ENCODE measurements at places on chromosomes 4 and X. TPM values are rescaled to one million over a fixed set of nuclear protein-coding genes. Genes with fewer than 3 reads are reported as not detected.

Gene GPM6B
- 89.5 TPM for total RNA-seq

Gene CYP2U1
- 7.6 TPM for total RNA-seq

Gene SHROOM3
- total RNA-seq, result 23.0 TPM

Gene ZAR1
- 0.10 TPM for total RNA-seq

Gene AGTR2
- total RNA-seq, result 10.5 TPM

Gene GALNTL6
- total RNA-seq, result 0.36 TPM

Gene TECRL
- not detected for total RNA-seq

DNA sequence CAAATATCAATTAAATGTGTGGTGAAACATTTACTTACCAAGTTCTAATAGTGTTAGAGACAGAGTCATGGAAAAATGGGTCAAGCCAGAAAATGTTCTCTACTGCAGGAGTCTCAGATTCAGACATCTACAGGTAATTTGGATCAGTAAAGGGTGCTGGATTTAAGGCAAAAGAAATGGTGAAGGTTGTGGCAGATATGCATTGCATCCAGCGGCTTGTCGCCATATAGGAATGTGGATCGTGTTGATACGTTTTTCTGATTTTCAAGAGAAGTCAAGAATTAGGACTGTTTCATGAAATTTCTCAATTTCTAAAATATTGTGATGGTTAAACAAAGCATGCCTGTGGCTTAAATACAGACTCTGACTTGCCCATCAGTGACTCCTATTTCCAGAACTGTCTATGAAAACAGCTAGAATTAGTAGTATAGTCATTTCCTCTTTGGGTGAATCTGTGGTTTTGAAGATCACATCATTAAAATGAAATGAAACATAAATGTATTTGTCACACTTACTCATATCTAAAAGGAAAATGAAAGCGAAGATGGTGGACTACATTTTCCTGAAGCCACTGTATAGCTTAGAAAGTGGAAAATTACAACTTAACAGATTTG is 110.1 kb upstream of the VEGFC start:
- peaks cover 25% of the 10 kb centered on the region for H3K4me1 ChIP-seq
- peak; percentile 7 for DNase-seq
- H3K36me3 ChIP-seq, result no peaks in the 10 kb centered on the region
- H3K27me3 ChIP-seq, result no peaks in the 10 kb centered on the region
- H3K27ac ChIP-seq, result peak overlapping the region; percentile 82

DNA sequence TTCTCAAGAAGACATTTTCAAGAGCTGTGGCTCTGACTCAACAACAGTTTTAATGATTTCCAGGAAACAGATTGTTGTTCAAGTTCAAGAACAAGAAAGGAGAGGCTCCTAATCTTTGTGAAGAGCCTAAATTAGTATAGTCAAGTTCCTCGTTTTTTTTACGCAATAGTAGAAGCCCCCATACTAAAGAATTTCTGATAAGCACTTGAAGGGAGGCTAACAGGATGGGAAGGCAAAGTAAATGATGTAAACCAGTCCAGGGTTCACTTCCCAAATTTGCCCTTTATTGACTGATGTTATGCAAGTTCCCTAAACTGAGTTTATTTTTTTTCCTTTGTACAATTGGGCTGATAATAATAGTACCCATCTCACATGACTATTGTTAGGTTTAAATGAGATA is 178.2 kb downstream of the RTL9 start:
- H3K36me3 ChIP-seq, result no peaks in the 10 kb centered on the region
- H3K27me3 ChIP-seq, result no peaks in the 10 kb centered on the region
- H3K4me3 ChIP-seq, result no peak overlapping the region
- no peak overlapping the region for H3K27ac ChIP-seq
- H3K4me1 ChIP-seq, result no peaks in the 10 kb centered on the region

- H3K27me3 ChIP-seq, result no peaks in the 10 kb centered on the region
- H3K36me3 ChIP-seq, result no peaks in the 10 kb centered on the region
- H3K27ac ChIP-seq, result no peak overlapping the region
Observed at GRCh38 chr4:117164338-117164737, 79.0 kb upstream of the TRAM1L1 start.

- peaks cover 19% of the 10 kb centered on the region for H3K4me1 ChIP-seq
- no peak overlapping the region for H3K4me3 ChIP-seq
- no peak for DNase-seq
Observed at GRCh38 chrX:111086591-111087006, 9.4 kb upstream of the PAK3 start.

GRCh38 chr4:176840166-176840565 is 47.4 kb upstream of the VEGFC start:
- peak; percentile 12 for DNase-seq
- H3K4me1 ChIP-seq, result peaks cover 14% of the 10 kb centered on the region
- no peaks in the 10 kb centered on the region for H3K36me3 ChIP-seq
- no peak overlapping the region for H3K4me3 ChIP-seq
- no peak overlapping the region for H3K27ac ChIP-seq
- H3K27me3 ChIP-seq, result no peaks in the 10 kb centered on the region

- no peak for DNase-seq
- peaks cover 8% of the 10 kb centered on the region for H3K4me1 ChIP-seq
- H3K27ac ChIP-seq, result no peak overlapping the region
- no peak overlapping the region for H3K4me3 ChIP-seq
- no peaks in the 10 kb centered on the region for H3K36me3 ChIP-seq
Observed at GRCh38 chr4:153117554-153117953, 86.7 kb upstream of the TRIM2 start.

DNA sequence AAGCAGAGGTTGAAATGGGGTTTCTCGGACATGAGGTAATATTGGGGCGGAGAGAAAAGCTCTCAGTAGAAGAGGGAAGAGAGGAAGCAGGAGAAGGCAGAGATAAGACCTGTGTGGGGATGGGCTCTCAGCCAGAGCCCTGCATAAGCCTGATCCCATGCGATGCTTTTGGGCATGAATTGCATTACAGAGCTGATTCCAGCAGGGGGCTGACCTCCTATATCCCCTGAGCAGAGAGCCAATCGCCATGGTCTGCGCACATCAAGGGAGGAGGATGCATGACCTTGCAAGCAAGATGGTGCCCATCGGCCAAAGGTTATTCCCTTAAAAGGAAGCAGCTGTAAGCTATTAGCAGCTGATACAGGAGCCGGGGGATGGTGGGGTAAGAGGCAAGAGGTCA is 7.6 kb downstream of the ANOS1 start:
- H3K4me1 ChIP-seq, result no peaks in the 10 kb centered on the region
- no peak overlapping the region for H3K4me3 ChIP-seq
- DNase-seq, result no peak
- no peak overlapping the region for H3K27ac ChIP-seq
- H3K27me3 ChIP-seq, result no peaks in the 10 kb centered on the region

DNA sequence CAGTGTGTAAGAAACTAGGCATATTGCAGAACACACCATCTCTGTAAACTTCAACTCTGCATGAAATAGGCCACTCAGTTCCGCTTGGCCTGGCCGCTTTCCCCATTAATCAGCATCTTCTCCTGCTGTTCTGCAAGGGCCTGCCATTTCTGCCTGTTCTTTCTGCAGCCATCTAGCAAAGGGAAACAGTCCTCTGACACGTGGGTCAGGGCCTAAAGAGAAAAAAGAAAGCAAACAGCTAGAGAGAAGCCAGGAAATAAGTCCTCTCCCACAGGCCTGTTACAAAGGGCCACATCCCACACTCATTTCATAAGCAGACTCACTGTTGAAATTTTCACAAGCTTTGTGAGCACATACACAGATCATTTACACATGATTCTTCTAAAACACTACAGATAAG is 130.1 kb downstream of the PDE5A start:
- no peaks in the 10 kb centered on the region for H3K4me1 ChIP-seq
- H3K36me3 ChIP-seq, result peaks cover 7% of the 10 kb centered on the region
- DNase-seq, result no peak
- H3K27ac ChIP-seq, result no peak overlapping the region

DNA sequence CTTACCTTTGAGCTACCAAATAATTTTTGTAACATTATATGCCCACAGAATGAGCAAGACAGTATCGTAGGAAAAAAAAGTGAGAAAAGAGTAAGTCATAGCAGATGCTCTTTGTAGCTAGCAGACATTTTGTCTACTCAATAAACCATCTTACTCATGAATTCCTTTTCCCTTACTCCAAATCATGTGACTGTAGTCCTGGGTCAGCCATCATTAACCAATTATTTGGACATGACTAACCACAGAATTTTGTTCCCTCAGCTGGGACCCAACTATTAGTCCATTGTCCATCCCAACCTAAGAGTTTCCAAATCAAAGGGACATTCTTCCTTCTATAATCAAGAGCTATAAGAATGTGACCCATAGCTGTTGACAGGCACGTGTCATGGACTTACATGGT is 11.4 kb downstream of the UBE2D3 start:
- no peak for DNase-seq
- no peaks in the 10 kb centered on the region for H3K27me3 ChIP-seq
- H3K36me3 ChIP-seq, result peaks cover 73% of the 10 kb centered on the region
- H3K27ac ChIP-seq, result no peak overlapping the region
- H3K4me1 ChIP-seq, result peaks cover 17% of the 10 kb centered on the region

DNA sequence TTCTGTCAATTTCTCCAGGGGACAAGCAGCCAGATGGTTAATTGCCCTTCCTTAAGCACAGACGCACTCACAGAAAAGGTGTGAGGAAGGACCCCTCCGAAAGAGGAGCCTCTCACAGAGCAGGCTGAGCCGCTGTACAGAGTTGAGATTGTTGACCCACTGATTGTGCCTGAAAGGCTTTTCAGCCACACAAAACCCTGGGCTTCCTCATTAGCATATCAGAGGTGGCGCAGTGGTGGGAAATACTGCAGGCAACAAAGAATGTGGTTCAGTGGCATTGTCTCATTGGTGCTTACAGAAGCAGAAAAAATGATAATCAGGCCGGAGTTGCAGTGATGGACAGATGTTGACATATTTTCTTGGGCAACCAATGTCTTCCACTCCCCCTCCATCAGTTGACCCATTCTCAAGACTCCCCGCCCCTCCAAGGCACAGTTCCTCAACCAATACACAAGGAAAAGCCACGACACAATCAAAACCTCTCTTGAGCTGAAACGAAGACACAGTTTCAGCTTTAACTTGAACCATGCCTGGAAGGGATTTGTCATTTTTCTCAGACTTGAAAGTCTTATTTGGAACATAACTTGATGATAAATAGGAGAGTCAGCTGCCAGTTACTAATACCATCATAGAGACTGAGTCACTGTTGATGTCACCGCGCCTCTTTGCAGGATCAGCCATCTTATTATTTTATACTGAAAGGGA is 53.1 kb downstream of the ATXN3L start:
- no peak overlapping the region for H3K4me3 ChIP-seq
- no peaks in the 10 kb centered on the region for H3K4me1 ChIP-seq
- no peak for DNase-seq
- no peak overlapping the region for H3K27ac ChIP-seq
- H3K27me3 ChIP-seq, result no peaks in the 10 kb centered on the region
- H3K36me3 ChIP-seq, result no peaks in the 10 kb centered on the region

GRCh38 chr4:73221734-73222133 is 36.9 kb downstream of the ANKRD17 start:
- H3K27me3 ChIP-seq, result no peaks in the 10 kb centered on the region
- H3K4me3 ChIP-seq, result peak overlapping the region; percentile 65

DNA sequence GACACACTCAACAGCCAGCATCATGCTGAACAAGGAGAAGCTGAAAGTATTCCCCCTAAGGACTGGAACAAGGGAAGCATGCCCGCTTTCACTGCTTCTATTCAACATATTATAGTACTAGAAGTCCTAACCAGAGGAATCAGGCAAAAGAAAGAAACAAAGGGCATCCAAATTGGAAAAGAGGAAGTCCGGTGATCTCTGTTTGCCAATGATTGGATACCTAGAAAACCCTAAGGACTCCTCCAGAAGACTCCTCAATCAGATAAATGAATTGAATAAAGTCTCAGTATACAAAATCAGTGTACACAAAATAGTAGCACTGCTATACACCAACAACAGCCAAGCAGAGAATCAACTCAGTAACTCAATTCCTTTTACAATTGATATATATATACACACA is 44.8 kb downstream of the ARFIP1 start:
- H3K27ac ChIP-seq, result no peak overlapping the region
- no peak overlapping the region for H3K4me3 ChIP-seq
- no peaks in the 10 kb centered on the region for H3K36me3 ChIP-seq
- DNase-seq, result no peak
- no peaks in the 10 kb centered on the region for H3K27me3 ChIP-seq

GRCh38 chrX:149720021-149720689 is 8.3 kb downstream of the MAGEA11 start:
- no peaks in the 10 kb centered on the region for H3K4me1 ChIP-seq
- H3K27me3 ChIP-seq, result no peaks in the 10 kb centered on the region
- H3K27ac ChIP-seq, result no peak overlapping the region
